ENCODE measurements at places on chromosomes 16 and 17. TPM values are rescaled to one million over a fixed set of nuclear protein-coding genes. Genes with fewer than 3 reads are reported as not detected.

DNA sequence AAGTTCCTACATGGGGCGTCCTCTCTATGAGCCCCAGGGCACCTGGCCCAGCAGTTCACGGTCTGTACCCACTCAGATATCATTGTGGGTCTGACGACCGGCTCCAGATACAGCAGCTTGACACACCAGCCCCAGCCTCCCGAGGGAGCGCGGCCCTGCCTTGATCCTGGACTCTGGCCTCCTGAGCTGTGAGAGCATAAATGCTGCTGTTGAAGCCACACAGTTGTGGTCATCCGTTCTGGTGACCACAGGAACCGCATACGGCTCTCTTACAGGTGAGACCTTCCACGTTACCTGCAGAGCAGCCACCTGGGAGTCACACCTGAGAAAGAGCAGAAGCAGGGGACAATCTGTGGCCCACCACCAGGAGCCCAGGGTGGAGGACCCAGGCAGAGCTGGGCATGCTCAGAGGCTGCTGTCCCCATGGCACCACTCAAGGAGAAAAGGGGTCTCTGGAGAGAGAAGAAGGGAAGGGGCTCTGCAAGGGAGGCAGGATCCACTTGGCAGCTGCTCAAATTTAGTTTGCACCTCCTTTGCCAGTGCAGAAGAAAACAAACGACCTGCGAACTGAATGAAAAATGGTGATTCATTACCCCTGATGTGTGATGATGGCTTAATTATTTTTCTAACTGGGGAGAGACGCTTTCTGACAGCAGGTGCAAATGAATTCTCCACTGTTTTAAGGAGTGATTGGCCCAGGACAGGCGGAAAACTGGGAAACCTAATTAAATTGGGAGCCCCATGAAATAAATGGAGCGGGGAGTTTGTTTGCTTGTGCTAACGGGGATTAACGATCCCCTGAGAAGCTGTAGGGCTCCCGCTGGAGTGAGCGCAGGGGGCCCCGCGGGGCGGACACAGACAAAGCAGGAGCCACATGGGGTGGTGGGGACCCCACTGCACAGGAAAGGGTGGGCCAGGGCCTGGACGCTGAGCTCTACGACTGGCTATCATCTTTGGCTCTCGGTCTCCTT lies 208.9 kb downstream of the RBFOX3 start:
- H3K4me1 ChIP-seq = peaks cover 23% of the 10 kb centered on the region
- no peak for DNase-seq
- H3K27ac ChIP-seq = no peak overlapping the region

Gene NPTX1
- 15.1 TPM for total RNA-seq

DNA sequence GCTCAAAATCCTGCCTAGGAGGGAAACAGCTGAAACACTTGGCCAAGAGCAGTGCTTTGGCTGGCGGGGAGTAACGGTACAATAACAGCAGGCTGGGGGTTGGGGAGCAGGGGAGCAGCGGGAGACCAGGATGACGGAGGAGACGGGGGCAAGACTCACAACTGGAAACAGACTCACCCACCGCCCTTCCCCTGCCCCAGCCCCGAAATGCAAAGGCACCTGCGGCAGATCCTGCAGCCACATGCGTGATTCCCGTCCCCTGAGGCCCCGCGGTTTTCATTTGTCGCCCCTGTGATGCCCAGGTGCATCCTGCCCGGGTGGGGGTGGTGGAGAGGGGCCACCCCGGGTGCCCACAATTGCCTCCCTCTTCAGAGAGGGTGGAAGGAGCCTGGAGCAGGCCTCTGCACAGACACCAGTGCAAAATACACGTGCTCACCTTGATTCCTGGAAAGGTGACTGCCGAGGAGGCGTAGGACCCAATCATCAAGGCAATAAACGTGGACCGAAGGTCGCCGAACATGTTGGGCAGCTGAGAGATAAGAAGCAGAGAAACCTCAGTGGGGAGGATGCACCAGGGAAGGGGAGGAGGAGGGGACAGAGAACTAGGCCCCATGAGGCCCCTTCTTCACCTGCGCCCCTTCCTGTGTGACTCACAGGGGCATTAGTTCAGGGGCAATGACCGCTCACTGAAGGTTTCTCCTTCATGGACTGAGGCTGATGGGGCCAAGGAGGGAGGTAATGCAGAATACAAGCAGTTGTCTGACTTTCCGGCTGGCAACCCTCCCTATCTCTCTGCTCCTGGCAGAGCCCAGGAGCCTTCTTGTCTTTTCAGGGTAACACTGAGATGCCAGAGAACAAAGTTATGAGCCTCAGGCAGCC lies 30.4 kb upstream of the PITPNA start:
- DNase-seq = no peak
- H3K4me3 ChIP-seq = no peak overlapping the region
- H3K27me3 ChIP-seq = no peaks in the 10 kb centered on the region
- no peaks in the 10 kb centered on the region for H3K36me3 ChIP-seq
- peaks cover 5% of the 10 kb centered on the region for H3K4me1 ChIP-seq

DNA sequence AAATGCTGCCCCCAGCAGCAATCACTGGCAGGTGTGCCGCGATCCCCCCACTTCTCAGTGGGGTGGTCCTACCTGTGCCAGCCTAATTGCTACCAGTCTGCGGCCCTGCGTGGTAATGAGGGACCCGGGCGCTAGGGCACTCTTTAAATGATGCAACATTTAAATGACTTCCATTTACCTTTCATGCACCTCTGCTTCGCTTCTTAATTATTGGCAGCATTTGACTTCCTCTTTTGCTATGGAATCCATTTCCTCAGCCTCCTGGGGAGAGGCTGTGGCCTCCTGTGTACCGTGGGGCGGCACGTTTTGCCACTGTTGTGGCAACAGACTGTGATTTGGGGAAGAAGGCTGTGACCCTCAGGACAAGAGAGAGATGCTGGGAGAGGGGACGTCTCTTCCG lies 86.1 kb downstream of the RPA1 start:
- peaks cover 3% of the 10 kb centered on the region for H3K4me1 ChIP-seq
- H3K27me3 ChIP-seq = peaks cover 54% of the 10 kb centered on the region
- no peak for DNase-seq
- H3K27ac ChIP-seq = no peak overlapping the region

DNA sequence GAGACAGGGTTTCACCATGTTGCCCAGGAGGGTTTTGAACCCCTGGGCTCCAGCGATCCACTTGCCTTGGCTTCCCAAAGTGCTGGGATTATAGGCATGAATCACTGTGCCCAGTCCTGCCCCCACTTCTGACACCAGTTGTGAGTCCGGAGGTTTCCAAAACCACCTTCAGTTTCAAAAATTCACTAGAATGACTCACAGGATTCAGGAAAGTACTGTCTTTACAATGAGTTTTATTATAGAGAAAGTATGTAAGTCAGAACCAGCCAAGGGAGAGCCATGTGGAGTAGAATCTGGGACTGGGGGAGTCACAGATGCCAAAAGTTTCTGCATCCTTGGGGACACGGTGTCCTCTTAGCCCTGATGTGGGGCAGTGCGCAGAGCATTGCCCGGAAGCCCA lies 55.1 kb downstream of the PLD6 start:
- H3K27me3 ChIP-seq = no peaks in the 10 kb centered on the region
- no peak overlapping the region for H3K27ac ChIP-seq
- no peaks in the 10 kb centered on the region for H3K4me1 ChIP-seq
- DNase-seq = no peak
- no peak overlapping the region for H3K4me3 ChIP-seq
- peaks cover 53% of the 10 kb centered on the region for H3K36me3 ChIP-seq

DNA sequence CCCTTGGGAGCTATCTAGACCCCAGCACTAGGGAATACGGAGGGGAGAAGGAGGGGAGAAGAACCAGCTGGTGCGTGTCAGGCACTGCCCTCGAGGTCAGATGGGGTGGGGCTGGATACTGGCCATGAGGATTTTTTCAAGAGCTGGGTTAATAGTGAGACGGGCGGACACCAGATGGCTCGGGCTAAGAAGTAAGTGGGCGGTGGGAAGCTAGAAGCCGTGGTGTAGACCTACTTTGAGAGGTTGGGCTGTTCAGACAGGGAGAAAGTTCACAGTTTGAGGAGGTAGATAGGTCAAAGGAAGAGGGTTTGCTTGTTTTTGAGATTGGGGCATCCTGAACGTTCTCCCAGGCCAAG lies 303.8 kb downstream of the SEC14L1 start:
- no peaks in the 10 kb centered on the region for H3K27me3 ChIP-seq
- H3K4me1 ChIP-seq = peaks cover 29% of the 10 kb centered on the region
- peak overlapping the region; percentile 11 for H3K27ac ChIP-seq
- no peak overlapping the region for H3K4me3 ChIP-seq

DNA sequence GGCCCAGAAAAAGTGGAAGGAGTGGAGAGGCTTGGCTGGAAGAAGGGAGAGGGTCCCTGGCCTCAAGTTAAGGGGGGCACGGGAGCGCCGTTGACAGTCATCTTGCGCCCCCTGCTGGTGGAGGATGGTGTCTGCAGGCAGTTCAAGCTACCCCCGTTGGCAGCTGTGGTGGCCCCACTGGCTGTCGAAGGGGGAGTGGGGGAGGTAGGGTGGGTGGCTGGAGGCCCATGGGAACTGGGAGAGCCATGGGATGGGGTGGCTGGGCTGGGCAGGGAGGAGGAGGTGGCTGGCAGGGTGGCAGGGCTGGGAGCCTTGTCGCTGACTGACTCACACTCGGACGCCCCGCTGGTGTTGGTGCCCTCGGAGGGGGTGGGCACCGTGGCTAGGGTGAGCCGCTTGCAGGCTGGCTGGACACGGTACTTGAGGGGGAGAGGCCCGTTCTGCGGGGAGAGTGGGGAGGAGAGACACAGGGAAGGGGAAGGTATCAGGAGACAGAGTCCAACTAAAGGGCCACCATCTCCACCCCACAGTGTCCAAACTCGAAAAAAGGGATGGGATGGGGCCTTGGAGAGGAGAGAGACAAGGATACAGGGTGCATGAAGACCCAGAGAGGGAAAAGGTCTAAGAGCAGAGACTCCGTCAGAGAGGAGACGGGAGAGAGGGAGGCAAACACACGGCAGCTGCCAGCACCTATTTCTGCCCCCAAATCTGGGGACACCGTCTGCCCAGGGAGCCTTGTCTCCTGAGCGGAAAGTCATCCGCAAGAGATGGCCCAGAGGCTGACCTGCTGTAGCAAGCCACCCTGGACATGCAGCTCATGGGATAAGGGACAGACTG lies 5.2 kb downstream of the CISD3 start:
- peaks cover 26% of the 10 kb centered on the region for H3K4me1 ChIP-seq
- H3K36me3 ChIP-seq = peaks cover 27% of the 10 kb centered on the region
- peak; percentile 85 for DNase-seq
- H3K4me3 ChIP-seq = no peak overlapping the region
- peak overlapping the region; percentile 82 for H3K27ac ChIP-seq

DNA sequence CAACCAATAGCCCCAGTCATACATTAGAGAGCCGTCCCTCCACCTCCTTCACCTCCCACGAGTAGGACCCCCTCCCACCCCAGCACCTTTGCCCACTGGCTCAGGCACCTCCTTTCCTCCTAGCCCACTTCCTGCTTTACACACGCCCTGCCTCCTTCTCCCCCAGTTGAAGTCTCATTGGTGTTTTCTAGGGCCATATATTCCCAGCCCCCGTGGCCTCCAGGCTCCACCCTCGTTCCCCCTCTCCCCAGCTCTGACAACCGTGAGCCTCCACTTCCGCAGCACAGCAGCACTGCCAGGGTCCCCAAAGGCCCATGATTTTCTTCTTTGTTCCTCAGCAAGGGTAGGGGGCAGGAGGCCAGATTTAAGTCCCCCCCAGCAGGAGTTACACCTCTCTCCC lies 340.3 kb upstream of the TNRC6C start:
- H3K4me3 ChIP-seq = no peak overlapping the region
- no peak for DNase-seq

GRCh38 chr16:67551972-67552371 lies 10.4 kb upstream of the CTCF start:
- H3K27ac ChIP-seq = 0 out of 2 replicates have a peak overlapping the region, but pooled peaks have one; percentile 29
- H3K27me3 ChIP-seq = no peaks in the 10 kb centered on the region
- H3K4me3 ChIP-seq = no peak overlapping the region
- no peaks in the 10 kb centered on the region for H3K36me3 ChIP-seq
- peaks cover 7% of the 10 kb centered on the region for H3K4me1 ChIP-seq
- no peak for DNase-seq

Gene RPL38
- total RNA-seq = 1,273 TPM

- no peak overlapping the region for H3K4me3 ChIP-seq
- H3K4me1 ChIP-seq = peaks cover 33% of the 10 kb centered on the region
- no peak for DNase-seq
- no peaks in the 10 kb centered on the region for H3K36me3 ChIP-seq
- no peak overlapping the region for H3K27ac ChIP-seq
Observed at GRCh38 chr17:16515933-16516332, 23.9 kb upstream of the LRRC75A start.

GRCh38 chr17:40287494-40288369 lies at the start of gene CDC6:
TSS of gene CDC6 (plus strand) at chr17:40287879. CDS start at chr17:40289421, 1,542 bp downstream.
- H3K27ac ChIP-seq = peak within 1 kb of the TSS; percentile 98
- H3K27me3 ChIP-seq = no peaks in the 10 kb centered on the region
- peak within 1 kb of the TSS; percentile 98 for H3K4me3 ChIP-seq
- H3K4me1 ChIP-seq = peaks cover 14% of the 10 kb centered on the region
- peaks cover 32% of the 10 kb centered on the region for H3K36me3 ChIP-seq

GRCh38 chr16:10668322-10669045 lies 26.2 kb downstream of the TEKT5 start:
- H3K4me3 ChIP-seq = no peak overlapping the region
- H3K27me3 ChIP-seq = no peaks in the 10 kb centered on the region
- H3K36me3 ChIP-seq = no peaks in the 10 kb centered on the region
- DNase-seq = peak; percentile 65
- H3K4me1 ChIP-seq = no peaks in the 10 kb centered on the region

GRCh38 chr16:83145297-83145696 lies 518.5 kb downstream of the CDH13 start:
- H3K27me3 ChIP-seq = no peaks in the 10 kb centered on the region
- H3K4me1 ChIP-seq = no peaks in the 10 kb centered on the region
- H3K4me3 ChIP-seq = no peak overlapping the region
- DNase-seq = no peak
- no peaks in the 10 kb centered on the region for H3K36me3 ChIP-seq

- peaks cover 3% of the 10 kb centered on the region for H3K27me3 ChIP-seq
- H3K36me3 ChIP-seq = no peaks in the 10 kb centered on the region
- H3K27ac ChIP-seq = no peak overlapping the region
Observed at GRCh38 chr16:89189358-89190025, 10.8 kb downstream of the SLC22A31 start.

- no peak overlapping the region for H3K27ac ChIP-seq
- no peak overlapping the region for H3K4me3 ChIP-seq
- no peaks in the 10 kb centered on the region for H3K27me3 ChIP-seq
- H3K36me3 ChIP-seq = no peaks in the 10 kb centered on the region
Observed at GRCh38 chr16:81831722-81832126, 52.6 kb downstream of the PLCG2 start.

DNA sequence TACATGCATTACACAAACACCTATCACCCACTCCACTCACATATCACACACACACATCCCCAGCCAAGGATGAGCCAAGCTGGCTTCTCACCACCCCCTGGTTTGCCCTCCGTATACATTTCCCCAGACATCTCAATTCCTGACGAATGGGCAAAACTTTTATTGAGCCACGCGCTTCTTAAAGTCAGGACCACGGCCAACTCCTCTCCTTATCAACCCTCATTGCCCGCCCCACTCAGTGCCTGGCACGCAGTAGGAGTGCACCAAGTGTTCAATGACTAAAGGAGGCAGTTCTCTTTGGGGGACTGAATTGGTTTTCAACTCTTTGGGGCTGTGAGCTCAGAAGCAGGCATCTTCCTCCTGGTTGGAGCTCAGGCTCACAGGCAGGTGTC lies 22.5 kb upstream of the C16orf78 start:
- H3K27ac ChIP-seq = no peak overlapping the region
- H3K4me1 ChIP-seq = peaks cover 24% of the 10 kb centered on the region
- no peaks in the 10 kb centered on the region for H3K36me3 ChIP-seq
- H3K4me3 ChIP-seq = no peak overlapping the region
- H3K27me3 ChIP-seq = peaks cover 2% of the 10 kb centered on the region
- no peak for DNase-seq
